ENCODE measurements at places on chromosomes 7 and 10.

DNA sequence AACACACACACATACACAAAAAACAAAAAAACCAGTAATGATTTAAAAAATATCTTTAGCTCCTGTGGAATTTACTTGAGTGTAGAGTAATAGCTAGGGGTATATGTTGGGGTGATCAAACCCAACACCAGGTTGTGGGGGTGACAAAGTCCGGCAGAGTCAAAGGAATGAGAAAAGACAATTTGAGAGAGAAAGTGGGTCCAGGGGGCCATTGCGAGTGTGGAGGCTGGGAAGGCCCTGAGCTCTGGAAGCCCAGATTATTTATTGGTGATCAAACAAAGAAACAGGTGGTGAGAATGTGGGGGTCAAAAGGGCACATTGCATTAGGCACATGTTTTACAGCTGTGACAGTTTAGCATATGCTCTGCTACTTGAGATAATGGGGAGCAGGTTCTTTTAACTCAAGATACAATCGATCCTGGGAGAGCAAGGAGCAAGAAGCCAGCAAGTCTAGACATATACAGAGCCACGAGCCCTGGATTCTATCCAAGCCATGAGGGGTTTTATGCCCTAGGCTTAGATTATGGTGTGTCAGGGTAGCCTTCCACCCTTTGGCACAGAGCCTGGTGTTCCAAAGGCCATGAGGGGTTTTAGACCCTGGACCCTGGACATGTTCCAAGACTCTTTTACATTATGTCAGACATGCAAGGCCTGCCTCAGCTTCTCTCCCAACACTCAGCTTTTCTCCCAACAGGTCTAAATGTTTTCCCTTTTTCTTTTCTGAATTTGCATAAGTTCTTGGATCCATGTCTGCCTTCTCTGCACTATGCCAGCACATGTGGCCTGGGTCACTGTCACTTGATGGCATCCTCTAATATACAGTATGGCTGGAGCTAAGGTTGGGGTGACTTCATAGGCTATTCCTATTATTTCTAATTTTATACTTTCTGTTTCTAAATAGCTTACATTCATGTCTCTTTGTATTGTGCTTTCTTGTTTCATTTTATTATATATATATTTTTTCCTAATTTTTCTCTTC, 48.6 kb upstream of the MKI67 start:
- no peak for DNase-seq

DNA sequence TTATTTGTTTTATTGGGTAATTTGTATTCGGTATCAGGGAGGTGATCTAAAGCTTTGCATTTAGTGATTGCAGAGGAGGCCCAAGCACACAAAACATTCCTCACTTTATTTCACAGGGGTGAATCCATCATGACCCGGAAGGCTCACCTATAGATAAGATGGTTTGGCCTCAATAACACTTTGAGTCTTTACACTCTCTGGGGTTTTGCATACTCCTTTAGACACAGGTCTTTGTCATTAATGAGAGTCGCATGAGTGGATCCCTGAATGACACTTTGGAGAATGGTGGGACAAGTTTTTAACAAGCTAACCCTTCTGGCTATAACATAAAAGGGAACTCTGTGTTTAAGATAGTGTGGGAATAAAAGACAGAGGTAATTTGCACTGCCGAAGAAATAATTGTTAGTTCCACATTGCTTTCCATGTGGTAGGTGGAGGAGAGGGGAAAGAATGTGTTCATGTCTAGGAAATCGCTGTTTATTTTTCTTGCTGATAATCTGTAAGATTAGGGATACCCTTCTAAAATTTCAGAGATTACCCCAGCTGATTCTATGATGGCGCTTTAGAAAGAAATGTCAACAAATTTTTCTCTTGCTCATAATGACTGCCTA, 455.8 kb downstream of the TFEC start:
- no peak for DNase-seq

DNA sequence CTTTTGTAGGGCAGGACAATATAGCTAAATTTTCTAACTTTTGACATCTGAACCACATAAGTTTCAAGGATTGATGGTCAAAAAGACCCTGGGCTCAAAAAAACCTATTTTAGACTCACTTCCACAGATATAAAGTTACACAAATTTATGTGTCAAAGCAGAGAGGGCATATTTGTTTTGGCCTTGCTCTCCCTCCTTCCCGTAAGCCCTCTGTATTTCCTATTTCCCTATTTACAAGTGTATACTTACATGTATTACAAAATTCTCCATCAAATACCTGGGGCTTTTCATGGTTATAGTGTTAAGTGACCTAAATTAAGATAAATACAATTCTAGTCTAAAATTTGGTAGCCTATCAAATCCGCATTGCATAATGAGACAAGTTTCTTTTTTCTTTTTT, 2.6 kb downstream of the KDM7A start:
- no peak for DNase-seq

DNA sequence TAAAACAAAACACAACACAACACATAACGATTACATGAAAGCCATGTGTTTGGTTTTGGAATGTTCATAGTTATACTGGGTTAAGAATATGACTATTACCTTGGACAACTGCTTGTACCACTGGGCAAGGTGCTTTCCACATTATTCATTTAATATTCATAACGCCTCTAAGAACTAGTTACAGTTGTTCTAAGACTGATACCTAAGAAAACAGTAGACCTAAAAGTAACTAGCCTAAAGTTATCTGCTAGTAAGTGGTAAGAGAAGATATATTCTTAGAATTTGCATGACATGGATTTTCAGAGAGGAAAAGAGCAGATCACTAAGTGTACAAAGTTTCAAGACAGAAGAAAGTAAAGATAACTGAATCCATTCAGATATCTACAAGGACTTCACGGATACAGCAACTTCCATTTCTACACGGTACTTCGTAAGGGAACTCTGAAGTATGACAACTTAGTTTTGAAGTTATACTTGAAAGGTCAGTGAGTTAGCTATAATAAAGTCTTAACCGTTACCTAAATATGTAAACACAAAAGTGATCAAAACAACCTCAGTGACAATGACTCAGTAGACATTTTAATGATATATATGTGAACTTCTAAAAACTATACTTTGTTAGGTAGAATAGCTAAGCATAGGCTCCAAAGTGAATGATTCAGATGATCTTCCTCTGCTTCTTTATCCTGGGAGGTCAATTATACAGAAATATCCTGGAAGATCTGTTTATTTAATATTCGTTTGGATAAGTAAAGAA, 65.1 kb downstream of the MINDY3 start:
- DNase-seq = no peak

DNA sequence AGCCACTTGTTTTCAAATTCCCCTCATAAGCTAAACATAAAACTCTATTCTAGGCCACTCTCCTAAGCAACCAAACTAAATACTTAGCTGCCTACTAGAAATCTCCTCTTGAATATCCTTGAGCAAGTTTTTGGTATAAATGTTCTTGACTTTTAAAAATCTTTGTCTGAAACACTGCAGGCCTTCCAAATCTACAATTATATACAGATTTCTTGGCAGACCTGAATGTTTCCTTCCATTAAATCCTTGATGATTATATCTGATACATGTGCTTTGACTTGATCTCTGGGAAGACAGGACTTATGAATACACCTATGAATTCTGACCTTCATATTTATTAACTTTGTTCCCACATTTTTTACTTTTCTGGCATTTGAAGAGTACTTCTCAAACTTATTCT, 314.5 kb downstream of the CACNA2D1 start:
- DNase-seq = no peak

GRCh38 chr10:60930237-60930636, 13.7 kb downstream of the RHOBTB1 start:
- DNase-seq = no peak

- DNase-seq = no peak
These were observed 41.7 kb downstream of the SGMS1 start for GRCh38 chr10:50582046-50582445.

DNA sequence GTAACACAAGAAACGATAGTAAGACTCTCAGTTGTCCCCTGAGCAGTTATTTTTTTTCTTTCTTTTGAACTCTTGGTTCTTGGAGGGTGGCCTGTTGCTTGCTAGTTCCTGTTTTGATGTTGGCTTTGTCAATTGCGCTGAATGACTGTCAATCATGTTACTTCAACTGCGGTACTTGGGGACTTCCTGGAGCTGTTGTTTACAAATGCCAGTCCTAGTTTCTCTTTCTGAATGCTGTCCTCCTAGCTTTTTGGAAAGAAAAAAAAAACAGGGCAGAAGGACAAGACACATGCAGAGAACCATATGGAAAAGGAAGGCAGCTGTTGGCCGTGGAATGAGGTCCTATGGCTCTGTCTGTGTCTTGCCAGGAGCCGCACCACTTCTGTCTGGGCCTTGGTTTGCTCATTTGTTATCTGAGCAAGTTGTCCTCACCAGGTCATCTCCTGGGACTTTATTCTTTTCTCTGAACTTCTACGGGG, 7.0 kb upstream of the PDCD4 start:
- DNase-seq = no peak

DNA sequence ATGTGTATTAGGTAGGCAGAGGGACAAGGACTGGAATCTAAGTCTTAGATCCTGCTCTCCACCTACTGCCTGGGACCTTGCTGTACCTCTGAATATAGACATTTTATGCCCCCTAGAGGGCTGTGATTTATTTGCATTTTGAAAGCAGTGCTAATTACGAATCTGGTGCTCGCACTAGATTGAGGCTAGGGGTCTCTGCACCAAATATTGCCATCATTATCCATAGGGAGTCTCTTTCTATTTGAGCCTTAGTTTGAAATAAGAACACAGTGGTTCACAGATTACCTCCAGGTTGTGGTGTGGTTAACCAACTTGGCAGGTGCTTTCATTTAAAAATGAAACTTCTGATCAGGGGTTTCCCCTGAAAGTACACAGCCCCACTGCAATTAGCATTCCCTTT, 41.8 kb downstream of the CNNM1 start:
- no peak for DNase-seq

- DNase-seq = no peak
These were observed 337.0 kb upstream of the PRKCQ start for GRCh38 chr10:6917125-6917524.

DNA sequence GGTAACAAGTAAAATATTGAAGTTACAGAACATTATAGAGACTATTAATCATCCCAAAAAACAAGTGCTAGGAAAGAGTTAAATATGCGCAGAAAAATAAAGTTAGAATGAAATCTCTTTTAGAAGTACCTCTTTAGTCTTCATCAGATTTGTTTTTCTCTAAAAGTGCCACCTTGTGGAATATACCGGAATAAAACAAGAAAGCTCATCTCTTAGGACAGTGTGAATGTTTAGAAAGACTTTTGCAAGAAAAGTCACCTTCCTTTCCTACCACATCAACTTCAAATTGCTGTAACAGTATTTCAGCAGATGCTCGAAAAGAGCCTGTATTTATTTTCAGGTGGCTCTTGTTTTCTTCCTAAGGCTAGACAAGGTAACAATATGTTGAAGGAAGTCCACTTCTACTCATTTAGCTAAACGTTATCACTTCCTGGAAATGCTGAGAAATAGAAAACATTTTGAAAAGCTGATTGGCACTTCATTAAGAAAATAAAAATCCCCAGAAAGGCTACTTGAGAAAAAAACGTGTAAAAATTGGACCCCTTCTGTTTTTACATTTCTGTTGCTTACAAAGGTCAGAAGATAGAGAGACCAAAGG, 19.8 kb upstream of the FAM133B start:
- DNase-seq = peak; percentile 33

DNA sequence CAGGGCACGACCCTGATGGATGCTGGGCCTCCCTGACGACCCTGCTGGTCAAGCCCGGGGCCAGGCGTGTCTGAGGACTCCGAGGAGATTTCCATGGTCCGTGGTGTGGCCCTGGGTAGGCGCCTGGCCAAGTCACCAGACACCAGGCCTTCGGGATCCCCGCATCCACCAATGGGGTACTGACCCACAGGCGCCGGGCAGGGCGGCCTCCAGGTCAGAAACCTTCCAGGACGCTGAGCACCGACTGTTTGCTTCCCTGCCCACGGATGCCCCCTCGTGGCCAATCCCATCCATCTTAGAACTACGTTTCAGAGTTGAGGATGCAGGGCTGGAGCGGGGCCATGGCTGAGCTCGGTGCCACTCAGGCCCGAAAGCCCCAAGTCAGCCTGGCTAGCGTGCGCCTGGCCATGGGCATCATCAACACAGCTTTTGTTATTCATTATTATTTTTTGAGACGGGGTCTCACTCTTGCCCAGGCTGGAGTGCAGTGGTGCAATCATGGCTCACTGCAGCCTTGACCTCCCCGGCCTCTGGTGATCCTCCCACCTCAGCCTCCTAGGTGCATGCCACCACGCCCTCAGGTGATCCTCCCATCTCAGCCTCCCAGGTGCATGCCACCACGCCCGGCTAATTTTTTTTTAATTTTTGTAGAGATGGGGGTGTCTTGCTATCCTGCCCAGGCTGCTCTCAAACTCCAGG, 7.1 kb upstream of the AMZ1 start:
- DNase-seq = no peak

DNA sequence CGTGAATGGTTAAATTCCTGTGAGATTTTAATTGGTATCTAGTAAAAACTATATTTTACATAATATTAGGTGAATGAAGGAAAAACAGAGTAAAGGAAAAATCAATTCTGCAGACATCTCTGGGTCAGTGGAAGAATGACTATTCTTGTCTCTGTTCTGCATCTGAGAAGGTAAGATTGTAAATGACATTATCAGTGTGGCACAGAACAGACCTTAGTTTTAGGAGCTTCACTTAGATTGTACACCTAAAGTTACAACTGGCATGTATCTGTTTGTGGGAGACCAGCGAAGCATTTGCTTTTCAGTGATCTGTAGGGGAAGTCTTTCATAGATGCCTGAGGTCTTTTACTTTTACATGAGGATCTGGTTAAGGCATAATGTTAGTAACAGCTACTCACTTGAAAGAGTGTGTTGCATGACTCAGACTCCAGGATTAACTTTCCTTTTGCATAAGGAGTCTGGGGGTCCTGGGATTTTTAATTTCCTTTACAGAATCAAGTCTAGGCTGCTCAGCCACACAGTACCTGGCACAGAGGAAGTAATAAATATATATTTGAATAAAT, 56.2 kb downstream of the JMJD1C start:
- DNase-seq = no peak

DNA sequence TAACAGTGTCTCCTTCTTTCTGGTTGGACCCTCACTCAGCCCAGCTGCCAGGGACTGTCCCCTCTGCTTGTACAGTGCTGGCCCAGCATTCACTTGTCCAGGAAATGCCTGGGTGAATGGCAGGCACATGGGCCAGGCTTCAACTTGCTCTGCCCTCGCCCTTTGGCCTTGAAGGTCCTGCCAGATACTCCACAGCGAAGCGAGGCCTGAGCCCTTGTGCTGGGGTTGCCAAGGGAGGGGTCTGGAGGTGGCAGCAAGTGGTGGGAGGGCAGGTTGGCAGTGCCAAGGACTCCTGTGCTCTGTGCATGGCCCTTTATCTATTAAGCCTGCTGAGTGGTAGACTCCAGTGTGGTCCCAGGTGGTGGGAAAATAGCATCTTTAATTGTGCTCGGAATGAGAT, 75.7 kb downstream of the CDH23 start:
- DNase-seq = no peak

GRCh38 chr10:33484787-33485186, 150.3 kb upstream of the NRP1 start:
- DNase-seq = no peak

- peak; percentile 3 for DNase-seq
These were observed 32.0 kb upstream of the HABP2 start for GRCh38 chr10:113520690-113521474.

- no peak for DNase-seq
These were observed 19.7 kb upstream of the PON2 start for GRCh38 chr7:95454438-95455045.

GRCh38 chr7:92253251-92253650, 7.5 kb downstream of the ANKIB1 start:
- DNase-seq = no peak

GRCh38 chr7:104207348-104207730, 474 bp downstream of the ORC5 start:
- DNase-seq = peak; percentile 5

- no peak for DNase-seq
These were observed 196.1 kb downstream of the NSUN6 start for GRCh38 chr10:18455086-18455884.
